ENCODE measurements at places on chromosomes 11 and 22. TPM values are rescaled to one million over a fixed set of nuclear protein-coding genes. Genes with fewer than 3 reads are reported as not detected.

The C11orf65 gene
- total RNA-seq: 0.35 TPM

The DEUP1 gene
- not detected for total RNA-seq

The MAML2 gene
- total RNA-seq: 28.0 TPM

The DDTL gene
- not detected for total RNA-seq

The OOSP4B gene
- total RNA-seq: not detected

The PIK3IP1 gene
- total RNA-seq: 13.0 TPM

Measured in osteocyte (in vitro differentiated cells).